Activated T-cell treated with anti-CD3 and anti-CD28 coated beads, Interleukin-2, amount 50 U/mL, for 72 hours (primary cell): ENCODE measurements at places on chromosomes 7 and 10.
A peak's percentile ranks its signal among the peaks of the same experiment; 100 is the strongest.

- no peak for DNase-seq
These were observed 1.2 kb upstream of the INPP5A start for GRCh38 chr10:132536241-132536876.

DNA sequence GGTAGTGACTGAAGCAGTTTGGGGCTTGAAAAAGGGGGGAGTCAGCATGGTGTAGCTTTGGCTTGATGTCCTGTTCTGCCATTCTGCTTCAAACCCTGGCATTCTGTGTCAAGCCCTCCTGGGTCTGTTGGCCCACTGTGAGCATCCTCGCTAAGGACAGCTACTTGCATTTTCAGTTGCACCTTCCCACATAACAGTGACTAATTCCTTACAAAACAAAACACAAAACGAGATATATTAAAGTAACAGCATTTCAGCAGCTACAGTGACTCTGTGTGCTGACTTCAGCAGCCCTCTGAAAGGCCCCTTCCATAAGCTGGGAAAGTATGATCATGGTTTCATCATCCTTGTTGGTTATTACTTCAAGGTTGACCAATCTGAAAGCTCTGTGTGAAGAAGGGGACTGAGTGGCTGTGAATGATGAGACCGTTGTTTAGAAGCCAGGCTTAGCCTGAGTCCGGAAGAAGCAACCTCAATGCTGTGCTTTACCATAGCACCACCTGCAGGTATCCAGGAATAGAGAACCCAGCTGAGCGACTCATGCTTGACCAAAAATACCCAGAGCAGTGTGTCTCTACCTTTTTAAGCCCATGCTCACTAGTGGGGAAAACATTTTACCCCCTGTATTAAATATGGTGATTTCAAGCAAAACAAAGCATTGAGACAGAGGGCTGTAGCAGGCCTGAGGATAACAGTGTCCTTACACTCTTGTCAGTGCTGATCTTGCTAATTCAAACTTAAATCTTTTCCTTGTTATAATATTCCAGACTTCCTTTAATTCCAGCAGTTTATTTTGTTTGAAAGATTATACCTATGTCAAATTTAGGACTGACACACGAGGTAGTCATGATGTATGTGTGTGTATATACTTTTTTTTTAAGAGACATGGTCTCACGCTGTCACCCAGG, 42.6 kb upstream of the CC2D2B start:
- DNase-seq: peak; percentile 53

- no peak for DNase-seq
These were observed 121.5 kb upstream of the PRR15 start for GRCh38 chr7:29442146-29442545.

DNA sequence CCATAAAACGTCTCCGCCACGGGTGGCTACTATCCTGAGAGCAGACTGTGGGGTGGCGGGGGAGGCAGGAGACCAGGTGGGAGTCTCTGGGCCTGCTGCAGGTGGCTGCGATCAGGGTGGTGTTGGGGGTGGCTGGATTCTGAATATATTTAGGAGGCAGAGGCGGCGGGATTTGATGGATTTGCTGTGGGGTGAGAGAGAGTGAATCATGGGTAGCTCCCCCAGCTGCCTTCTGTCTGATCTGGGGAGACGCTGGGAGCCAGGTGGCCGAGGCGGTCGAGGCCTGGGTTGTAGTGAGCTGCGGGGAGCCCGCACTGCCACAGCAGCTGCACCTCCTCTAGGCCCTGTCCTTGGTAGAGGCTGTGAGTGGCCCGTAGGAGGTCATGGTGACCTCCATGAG, 48.2 kb upstream of the PFKFB3 start:
- DNase-seq: no peak

- peak; percentile 12 for DNase-seq
These were observed 618 bp upstream of the RELN start for GRCh38 chr7:103989785-103990767.

- DNase-seq: no peak
These were observed 46.7 kb downstream of the CALD1 start for GRCh38 chr7:134826105-134826504.

DNA sequence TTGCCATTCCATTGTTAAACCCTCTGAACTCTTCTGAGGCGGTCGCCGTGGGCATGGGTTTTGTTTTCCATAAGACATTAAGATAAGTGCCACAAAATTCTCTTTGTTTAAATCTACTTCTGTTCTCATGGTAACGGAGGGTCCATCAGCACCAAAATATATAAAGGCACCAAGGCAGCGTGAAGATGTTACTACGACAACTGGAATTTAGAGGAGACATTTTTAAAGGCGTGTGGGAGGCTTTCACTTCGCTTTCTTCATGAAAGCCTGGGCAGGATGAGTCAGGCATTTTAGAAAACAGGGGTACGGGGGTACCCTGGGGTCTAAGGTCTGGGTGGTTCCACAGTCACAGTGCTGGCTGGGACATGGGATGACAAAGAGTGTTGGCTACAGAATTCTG, 34.0 kb downstream of the SMKR1 start:
- DNase-seq: peak; percentile 23

DNA sequence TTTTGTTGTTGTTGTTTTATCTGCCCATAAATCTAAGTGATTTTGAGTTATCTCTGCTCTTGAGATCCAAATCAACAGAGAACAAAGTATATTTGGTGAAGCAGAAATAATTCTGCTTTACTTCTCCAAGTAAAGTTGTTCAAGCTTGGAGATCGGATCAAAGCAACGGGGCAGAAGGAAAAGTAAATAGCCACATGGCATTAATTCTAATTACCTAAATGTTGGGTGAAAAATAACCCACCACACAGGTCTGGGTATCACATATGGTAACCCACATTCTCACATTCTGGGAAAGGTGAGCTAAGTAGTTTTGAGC, 3.1 kb downstream of the NRP1 start:
- DNase-seq: no peak

DNA sequence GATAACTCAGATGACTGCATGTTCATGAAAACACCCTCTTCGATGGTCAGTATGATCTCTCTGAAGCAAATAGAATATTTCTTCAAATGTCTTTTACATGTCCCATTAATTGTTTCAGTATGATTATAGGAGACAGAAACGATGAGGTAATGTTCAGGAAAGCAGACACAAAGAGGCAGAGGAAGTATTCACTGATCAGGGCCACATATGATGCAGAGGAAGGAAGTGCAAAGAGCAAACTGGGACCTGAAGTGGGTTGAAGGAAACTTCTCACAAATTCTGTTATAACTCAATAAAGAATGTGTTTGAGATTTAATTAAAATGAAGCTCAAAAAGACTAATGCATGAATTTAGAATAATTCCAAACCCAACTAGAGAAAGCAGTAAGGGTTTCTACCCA, 70.5 kb downstream of the TES start:
- no peak for DNase-seq

DNA sequence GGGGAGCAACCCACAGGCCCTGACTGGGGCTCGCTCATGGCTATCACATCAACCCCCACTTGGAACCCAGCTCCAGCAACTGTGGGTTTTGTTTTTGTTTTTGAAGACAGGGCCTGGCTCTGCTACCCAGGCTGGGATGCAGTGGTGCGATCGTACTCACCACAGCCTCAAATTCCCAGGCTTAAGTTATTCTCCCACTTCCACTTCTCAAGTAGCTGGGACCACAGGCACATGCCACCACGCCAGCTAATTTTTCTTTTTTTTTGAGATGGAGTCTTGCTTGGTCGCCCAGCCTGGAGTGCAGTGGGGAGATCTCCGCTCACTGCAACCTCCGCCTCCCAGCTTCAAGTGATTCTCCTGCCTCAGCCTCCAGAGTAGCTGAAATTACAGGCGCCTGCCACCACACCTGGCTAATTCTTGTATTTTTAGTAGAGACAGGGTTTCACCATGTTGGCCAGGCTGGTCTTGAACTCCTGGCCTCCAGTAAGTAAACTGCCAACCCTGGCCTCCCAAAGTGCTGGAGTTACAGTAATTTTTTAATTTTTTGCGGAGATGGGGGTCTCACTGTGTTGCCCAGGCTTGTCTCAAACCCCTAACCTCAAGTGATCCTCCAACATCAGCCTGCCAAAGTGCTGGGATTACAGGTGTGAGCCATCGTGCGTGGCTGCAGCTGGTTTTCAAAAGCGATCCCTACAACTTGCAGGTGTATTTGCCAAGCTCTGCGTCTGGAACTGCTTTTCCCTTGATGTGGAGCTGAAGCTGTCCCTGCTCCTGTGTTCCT, 228.7 kb downstream of the SKIDA1 start:
- DNase-seq: no peak

GRCh38 chr10:77667426-77668324, 30.1 kb upstream of the KCNMA1 start:
- DNase-seq: no peak

GRCh38 chr10:6204341-6205191, 1.8 kb downstream of the PFKFB3 start:
- peak; percentile 19 for DNase-seq

DNA sequence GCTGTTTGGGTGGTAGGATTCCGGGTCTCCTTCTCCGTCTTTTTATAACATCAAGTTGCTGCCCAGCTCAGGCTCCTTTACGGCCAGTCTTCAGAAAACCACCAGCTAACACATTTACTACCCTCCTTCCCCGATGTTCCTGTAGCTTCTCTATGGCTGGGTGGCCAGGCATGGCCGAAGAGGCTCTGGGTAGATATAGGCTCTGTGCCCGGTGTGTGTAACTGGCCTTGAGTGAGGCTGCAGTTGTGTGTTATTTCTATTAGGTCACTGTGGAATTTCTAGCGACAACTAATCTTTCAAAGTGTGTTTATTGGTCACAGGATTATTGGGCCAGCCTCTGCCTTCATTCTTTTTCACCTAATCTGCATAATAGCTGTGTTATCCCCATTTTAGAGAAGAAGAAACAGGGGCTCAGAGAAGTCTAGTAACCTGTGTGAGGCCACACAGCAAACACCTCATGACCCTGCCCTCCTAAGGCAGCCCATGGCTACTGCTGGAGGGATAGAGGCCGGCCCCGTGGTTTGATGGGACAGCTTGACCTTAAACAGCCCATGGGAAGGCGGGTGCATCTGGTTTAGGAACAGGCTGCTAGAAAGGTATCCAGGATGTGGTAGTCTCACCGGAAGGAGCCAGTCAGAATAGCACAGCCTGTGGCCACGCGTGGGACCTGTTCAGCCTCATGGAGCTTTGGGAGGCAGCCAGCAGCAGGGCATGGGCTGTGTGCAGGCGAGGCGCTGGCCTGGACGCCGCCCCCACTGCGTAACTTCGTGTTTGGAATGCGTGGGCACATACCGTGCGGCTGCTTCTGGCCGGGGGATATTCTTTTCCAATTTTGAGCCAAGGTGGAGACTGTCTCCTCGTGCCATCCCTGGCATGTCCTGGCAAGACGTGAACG, 29.7 kb downstream of the HTRA1 start:
- DNase-seq: peak; percentile 43

- DNase-seq: peak; percentile 68
These were observed 2.2 kb downstream of the CFAP46 start for GRCh38 chr10:132939957-132940790.

- no peak for DNase-seq
These were observed 7.1 kb downstream of the HEPACAM2 start for GRCh38 chr7:93218997-93219827.

DNA sequence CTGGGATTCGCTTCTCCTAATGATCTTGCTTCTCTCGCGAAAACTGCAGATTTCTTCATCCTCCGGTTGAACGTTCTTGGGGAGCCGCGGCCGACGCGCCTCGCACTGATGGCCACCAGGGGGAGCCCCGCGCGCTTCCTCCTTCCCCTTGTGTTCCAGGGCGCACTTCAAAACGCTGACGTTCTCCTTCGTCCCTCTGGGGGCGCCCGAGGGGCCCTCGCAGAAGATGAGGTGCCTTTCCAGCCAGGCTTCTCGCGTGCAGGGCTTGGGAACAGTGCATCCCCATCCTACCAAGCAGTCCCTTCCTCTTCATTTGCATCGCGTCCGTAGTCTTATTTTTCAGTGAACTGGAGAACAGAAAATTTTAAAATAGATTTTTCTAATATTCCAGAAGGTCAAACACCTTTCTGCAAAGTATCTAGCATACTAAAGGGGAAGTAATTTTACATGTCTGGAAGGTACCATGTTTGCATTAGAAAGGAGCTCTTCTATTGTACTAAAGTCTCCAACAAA, 22.5 kb downstream of the GSTO2 start:
- DNase-seq: peak; percentile 91

DNA sequence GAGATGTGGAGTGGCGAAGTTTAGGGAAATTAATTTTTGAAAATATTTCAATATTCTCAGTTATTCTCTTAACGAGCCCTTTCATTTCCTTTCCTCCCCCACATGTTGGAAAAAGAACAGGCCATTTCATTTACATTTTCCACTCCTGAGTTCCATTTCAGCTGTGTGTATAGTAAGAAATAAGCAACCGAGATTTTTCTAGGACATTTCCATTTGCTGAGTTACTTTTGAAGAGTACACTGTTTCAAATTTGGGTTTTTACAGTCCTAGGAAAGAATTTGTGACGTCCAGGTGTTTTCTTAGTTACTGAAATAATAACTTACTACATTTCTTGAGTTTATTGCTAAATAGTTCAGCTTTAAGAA, 1.2 kb downstream of the SEPTIN7 start:
- DNase-seq: no peak

GRCh38 chr10:11535346-11535959, 76.0 kb downstream of the USP6NL start:
- DNase-seq: no peak

- no peak for DNase-seq
These were observed 1.5 kb upstream of the MEST start for GRCh38 chr7:130490311-130490791.

DNA sequence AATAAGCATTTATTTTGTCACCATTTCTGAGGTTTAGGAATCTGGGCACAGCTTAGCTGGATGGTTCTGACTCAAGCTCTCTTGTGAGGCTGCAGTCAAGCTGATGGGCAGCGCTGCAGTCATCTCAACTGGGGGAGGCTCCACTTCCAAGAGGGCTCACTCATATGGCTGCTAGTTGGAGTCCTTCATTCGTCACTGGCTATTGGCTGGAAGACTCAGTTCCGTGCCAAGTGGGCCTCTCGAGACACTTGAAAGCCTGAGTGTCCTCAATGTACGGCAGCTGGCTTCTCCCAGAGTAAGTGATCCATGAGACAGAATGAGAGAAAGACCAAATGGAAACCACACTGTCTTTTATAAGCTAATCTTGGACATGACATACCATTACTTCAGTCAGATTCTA, 21.6 kb upstream of the COL13A1 start:
- DNase-seq: no peak

DNA sequence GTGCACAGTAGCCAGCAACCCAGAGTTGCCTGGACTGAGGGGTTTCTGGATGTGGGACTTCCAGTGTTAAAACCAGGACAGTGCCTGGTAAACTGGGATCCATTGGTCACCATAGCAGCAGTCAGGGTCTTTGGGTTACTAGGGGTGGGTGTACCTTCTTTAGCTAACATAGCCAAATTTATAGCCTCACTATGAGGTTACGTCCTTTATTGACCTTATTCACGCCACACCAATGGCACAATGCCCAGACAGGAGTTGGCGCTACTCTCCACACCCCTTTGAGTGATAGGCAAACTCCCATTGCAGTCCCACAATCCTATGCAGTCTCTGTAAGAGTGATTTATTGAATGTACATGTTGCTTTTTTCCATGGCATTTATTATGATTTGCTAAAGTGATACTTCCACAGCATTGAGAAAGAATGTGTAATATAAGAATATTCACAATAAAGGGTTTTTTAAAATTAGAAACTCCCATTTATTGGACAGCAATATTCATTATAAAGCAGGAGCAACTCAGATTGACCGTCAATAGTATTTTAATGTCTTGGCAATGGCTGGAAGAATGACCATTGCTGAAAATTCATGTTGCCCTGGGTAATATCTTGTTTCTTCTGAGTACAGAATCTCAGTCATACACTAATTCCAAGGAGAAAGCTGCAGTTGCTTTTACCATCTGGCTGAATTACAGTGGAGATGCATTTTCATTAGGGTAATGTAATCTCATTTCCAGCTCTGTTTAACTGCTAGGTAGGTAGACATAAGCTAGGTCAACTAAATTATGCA, 26.1 kb downstream of the IFIT5 start:
- no peak for DNase-seq

- no peak for DNase-seq
These were observed 5.8 kb upstream of the ZNF736 start for GRCh38 chr7:64308016-64308270.
